DMS153 (cell line): ENCODE measurements at places on chromosomes 2 and 18.

GRCh38 chr18:24659827-24660720 is 199.6 kb downstream of the HRH4 start:
- peak; percentile 51 for DNase-seq

GRCh38 chr2:102187496-102188150 is 800 bp downstream of the IL1RL2 start:
- DNase-seq, result no peak

- no peak for DNase-seq
Measured at GRCh38 chr18:31973929-31974546, 31.1 kb upstream of the TRAPPC8 start.

- peak; percentile 66 for DNase-seq
Measured at GRCh38 chr18:72171596-72171995, 372.5 kb downstream of the CBLN2 start.

DNA sequence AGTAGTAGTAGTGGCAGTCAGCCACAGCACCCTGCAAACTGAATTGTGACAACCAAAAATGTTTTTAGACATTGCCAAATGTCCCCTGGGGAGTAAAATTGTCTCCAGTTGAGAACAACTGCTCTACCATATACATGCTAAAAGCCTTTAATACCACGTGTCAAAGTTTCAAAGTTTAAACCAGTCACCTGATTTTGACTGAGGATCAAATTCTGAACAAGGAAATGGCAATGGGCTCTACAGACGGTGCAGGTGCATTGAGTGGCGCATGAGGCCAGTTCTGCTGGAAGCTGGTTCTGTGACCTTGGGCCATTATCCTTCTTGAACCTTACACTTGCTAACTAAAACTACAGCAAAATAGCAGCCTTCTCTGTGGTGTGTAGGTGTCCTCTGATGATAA is 85.0 kb downstream of the LIPG start:
- no peak for DNase-seq

GRCh38 chr2:12895017-12895416 is 178.3 kb downstream of the TRIB2 start:
- no peak for DNase-seq

DNA sequence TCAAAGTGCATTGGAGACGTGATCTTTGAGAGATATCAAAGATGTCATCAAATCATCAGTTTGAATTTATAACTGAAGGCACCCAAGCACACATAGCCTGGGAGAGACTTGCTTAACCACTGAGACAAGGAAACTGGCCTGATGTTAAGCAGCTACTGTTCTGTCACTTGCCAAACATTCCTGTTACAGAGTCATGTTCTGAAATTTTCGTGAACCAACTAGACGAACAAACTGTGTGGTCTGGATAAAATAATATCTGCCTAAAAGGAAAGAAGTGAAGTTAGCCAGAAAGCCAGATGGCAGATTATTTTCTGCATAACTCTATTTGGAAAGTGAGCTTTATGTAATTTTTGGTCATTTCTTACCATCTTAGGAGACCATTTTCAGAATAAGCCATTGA is 51.4 kb downstream of the SPATS2L start:
- DNase-seq, result no peak
